ENCODE measurements at places on chromosomes 16 and 17.

DNA sequence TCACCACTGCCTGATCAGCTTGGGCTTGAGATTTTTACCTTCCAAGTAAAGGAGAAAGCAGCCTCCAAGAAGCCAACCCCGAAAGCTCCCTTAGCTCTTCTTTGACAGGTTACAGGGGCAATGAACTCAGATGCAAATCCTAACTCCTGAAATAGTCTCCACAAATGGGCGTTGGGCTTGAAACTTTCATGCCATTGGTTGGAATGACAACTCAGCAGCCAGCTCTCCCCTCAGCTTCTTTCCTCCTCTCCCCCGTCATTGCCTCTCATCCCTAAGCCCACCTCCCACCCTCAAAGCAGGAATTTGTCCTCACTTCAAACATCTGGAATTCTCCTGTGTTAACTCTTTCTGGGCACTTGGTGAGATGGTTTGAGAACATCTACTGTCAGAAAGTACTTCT is at the start of gene TAT:
TSS of gene TAT (minus strand) at position 122 of the 400 bp plus-strand sequence. CDS start 677 bp downstream, outside the sequence.
- no peaks in the 10 kb centered on the region for H3K4me1 ChIP-seq
- H3K27ac ChIP-seq = no peak within 1 kb of the TSS
- DNase-seq = no peak
- peaks cover 27% of the 10 kb centered on the region for H3K27me3 ChIP-seq

- no peaks in the 10 kb centered on the region for H3K4me1 ChIP-seq
- no peak overlapping the region for H3K4me3 ChIP-seq
These were observed 93.0 kb downstream of the GOSR1 start for GRCh38 chr17:30570191-30570590.

- H3K4me1 ChIP-seq = peaks cover 6% of the 10 kb centered on the region
- H3K27me3 ChIP-seq = peaks cover 46% of the 10 kb centered on the region
- peaks cover 12% of the 10 kb centered on the region for H3K36me3 ChIP-seq
These were observed 8.8 kb downstream of the FAM171A2 start for GRCh38 chr17:44354582-44355561.

GRCh38 chr17:81125573-81126081 is 39.7 kb upstream of the PVALEF start:
- DNase-seq = no peak
- H3K27ac ChIP-seq = no peak overlapping the region
- no peaks in the 10 kb centered on the region for H3K27me3 ChIP-seq

- no peaks in the 10 kb centered on the region for H3K36me3 ChIP-seq
- no peak overlapping the region for H3K27ac ChIP-seq
- DNase-seq = no peak
- H3K4me3 ChIP-seq = peak overlapping the region; percentile 42
These were observed 13.0 kb downstream of the TOB1 start for GRCh38 chr17:50853015-50853615.

- H3K36me3 ChIP-seq = peaks cover 79% of the 10 kb centered on the region
- H3K4me3 ChIP-seq = peak overlapping the region; percentile 94
- no peaks in the 10 kb centered on the region for H3K27me3 ChIP-seq
- peaks cover 72% of the 10 kb centered on the region for H3K4me1 ChIP-seq
- peak; percentile 68 for DNase-seq
- peak overlapping the region; percentile 95 for H3K27ac ChIP-seq
These were observed 4.8 kb downstream of the IL4R start for GRCh38 chr16:27318392-27319256.

DNA sequence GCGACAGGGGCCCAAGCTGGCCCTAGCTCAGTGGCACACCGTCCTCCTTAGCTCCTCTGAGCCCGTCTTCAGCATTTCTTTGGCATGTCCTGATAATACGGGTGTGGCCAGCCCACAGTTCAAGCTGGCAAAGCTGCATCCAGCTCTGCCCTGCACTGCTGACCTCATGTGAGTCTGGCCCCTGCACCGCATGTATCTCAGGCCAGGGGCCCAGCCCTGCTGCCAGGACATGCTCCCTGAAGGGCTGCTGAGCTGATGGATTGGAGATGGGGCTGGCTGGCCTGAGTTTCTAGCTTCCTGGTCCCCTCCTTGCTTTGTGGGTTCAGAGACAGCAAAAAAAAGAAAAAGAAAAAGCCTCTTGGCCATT is 2.4 kb downstream of the DOC2B start:
- H3K27me3 ChIP-seq = peaks cover 56% of the 10 kb centered on the region
- no peak overlapping the region for H3K4me3 ChIP-seq
- no peaks in the 10 kb centered on the region for H3K36me3 ChIP-seq
- H3K27ac ChIP-seq = no peak overlapping the region
- DNase-seq = no peak
- H3K4me1 ChIP-seq = peaks cover 5% of the 10 kb centered on the region

- no peak overlapping the region for H3K27ac ChIP-seq
- H3K4me3 ChIP-seq = no peak overlapping the region
- H3K27me3 ChIP-seq = peaks cover 81% of the 10 kb centered on the region
These were observed 3.2 kb downstream of the NTN1 start for GRCh38 chr17:9024497-9024896.

DNA sequence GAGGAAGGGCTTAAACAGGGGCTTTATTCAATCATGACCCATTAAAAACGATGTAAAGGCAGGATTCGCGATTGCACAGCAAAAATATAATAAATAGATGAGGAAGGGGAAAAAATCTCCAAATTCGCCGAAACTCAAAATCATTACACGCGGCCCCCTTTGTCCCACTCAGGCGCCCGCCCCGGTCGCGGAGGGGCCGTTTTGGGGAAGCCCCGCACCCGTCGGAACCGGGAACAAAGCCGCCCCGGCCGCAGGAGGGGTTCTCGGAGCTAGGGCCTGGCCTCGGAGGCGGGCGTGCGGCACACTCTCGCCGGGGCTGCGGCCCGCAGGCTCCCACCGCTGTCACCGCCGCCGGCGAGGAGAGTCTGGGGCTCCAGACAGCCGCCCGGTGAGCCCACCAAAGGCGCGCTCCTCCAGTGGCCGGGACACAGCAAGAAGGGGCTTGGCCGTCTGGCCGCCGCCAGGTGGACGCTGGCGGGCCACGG is 521 bp downstream of the C16orf87 start:
- H3K4me3 ChIP-seq = peak overlapping the region; percentile 91
- peaks cover 32% of the 10 kb centered on the region for H3K4me1 ChIP-seq
- H3K27ac ChIP-seq = peak overlapping the region; percentile 96

GRCh38 chr16:21101631-21102420 is 48.8 kb downstream of the DNAH3 start:
- H3K27ac ChIP-seq = no peak overlapping the region
- no peaks in the 10 kb centered on the region for H3K36me3 ChIP-seq
- peak; percentile 24 for DNase-seq
- H3K4me1 ChIP-seq = no peaks in the 10 kb centered on the region
- no peak overlapping the region for H3K4me3 ChIP-seq

DNA sequence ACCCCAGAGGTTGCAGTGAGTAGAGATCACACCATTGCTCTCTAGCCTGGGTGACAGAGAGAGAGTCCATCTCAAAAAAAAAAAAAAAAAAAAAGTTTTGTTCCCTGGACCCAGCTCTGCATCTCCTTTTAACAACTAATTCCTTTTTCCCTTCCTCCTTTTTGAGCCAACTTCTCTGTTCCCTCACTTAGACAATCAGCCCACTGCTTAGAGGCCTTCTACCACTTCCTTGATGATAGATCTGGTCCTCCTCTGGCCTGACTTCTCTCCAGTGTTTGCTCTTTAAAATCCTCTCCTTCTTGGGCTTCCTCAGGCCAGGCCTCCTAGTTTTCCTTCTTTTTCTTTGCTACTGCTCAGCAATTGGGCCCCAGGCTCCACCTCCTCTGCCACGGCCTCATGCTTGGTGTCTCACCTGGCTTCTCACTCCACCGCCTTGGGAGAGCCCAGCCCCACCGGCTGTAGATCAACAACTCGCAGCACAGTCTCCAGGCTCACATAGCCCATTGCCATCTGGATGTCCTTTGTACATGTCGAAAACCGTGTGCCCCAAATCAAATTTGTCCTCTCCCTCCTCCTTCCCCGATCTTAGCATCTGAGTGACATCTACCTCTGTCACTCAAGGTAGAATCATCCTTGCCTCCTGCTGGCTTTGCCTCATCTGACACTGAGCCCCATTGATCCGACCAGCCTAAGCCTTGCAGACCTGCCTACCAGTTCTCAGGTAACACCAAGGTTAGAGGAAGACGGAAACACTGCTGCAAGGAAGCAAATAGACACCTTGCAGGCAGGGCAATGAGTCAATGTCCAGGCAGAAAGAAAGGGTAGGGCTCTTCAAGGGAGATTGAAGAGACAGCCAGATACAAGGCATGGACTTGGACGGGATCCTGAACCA is 17.4 kb downstream of the ARHGAP27 start:
- H3K27me3 ChIP-seq = no peaks in the 10 kb centered on the region
- H3K36me3 ChIP-seq = peaks cover 3% of the 10 kb centered on the region
- H3K27ac ChIP-seq = peak overlapping the region; percentile 49
- H3K4me3 ChIP-seq = no peak overlapping the region
- H3K4me1 ChIP-seq = peaks cover 29% of the 10 kb centered on the region

GRCh38 chr17:12993631-12994030 is 24.2 kb downstream of the ELAC2 start:
- H3K27me3 ChIP-seq = no peaks in the 10 kb centered on the region
- H3K36me3 ChIP-seq = peaks cover 64% of the 10 kb centered on the region
- no peak overlapping the region for H3K4me3 ChIP-seq
- DNase-seq = no peak

GRCh38 chr16:67399218-67399733 is 6.0 kb upstream of the TPPP3 start:
- peaks cover under 1% of the 10 kb centered on the region for H3K4me1 ChIP-seq
- peak; percentile 58 for DNase-seq
- no peaks in the 10 kb centered on the region for H3K36me3 ChIP-seq
- H3K4me3 ChIP-seq = no peak overlapping the region
- H3K27me3 ChIP-seq = peaks cover 75% of the 10 kb centered on the region
- no peak overlapping the region for H3K27ac ChIP-seq

DNA sequence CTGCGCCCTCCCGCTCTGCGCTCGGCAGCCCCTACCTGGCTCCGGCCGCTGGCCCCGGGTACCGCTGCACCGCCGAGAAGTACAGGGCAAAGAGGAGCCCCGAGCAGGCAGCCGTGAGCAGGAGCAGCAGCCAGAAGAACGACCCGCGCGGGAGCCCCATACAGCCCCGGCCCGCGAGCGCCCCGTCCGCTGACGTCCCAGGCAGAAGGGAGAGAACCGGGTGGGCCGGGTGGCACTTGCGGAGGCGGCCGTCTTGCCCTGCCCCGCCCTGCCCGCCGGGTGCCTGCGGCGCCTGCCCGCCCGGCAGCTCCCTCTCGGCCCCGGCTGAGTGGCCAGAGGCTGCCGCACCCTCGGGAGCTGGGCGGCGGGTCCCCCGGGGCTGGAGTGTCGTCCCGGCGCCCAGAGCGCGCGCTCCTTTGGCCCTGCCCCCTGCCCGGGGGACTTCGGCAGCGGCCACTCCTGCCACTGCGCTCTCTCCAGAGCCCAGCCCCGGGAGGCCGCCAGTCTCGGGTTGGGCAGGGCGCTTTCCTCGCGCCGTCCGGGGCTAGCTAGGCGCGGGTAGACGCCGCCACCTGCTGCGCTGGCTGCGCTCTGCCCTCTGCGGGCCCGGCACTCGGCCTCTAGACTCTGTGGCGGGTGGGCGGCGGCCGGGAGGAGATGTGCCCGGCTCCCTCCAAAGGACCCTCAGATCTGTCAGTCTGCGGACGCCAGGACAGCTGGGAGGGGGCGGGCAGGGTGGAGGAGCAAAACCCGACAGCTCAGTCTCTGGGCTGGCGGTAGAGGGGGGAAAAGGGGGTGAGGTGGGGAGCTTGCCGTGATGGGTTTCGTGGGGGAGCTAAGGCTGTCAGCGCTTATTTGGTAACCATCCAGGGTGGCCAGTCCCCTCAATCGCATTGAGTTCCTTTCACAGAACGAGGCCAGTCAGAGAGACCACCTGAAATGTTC is at the start of gene ST6GALNAC2:
TSS of gene ST6GALNAC2 (minus strand) at position 212 of the 945 bp plus-strand sequence. CDS start at position 160, 52 bp downstream.
- peak; percentile 48 for DNase-seq
- peaks cover 18% of the 10 kb centered on the region for H3K4me1 ChIP-seq
- H3K27me3 ChIP-seq = peaks cover 99% of the 10 kb centered on the region
- no peak within 1 kb of the TSS for H3K27ac ChIP-seq
- peak within 1 kb of the TSS; percentile 60 for H3K4me3 ChIP-seq

GRCh38 chr16:50906454-50906853 is 164.6 kb downstream of the CYLD start:
- no peak overlapping the region for H3K27ac ChIP-seq
- no peaks in the 10 kb centered on the region for H3K4me1 ChIP-seq
- H3K27me3 ChIP-seq = peaks cover 10% of the 10 kb centered on the region
- H3K4me3 ChIP-seq = no peak overlapping the region
- DNase-seq = no peak

DNA sequence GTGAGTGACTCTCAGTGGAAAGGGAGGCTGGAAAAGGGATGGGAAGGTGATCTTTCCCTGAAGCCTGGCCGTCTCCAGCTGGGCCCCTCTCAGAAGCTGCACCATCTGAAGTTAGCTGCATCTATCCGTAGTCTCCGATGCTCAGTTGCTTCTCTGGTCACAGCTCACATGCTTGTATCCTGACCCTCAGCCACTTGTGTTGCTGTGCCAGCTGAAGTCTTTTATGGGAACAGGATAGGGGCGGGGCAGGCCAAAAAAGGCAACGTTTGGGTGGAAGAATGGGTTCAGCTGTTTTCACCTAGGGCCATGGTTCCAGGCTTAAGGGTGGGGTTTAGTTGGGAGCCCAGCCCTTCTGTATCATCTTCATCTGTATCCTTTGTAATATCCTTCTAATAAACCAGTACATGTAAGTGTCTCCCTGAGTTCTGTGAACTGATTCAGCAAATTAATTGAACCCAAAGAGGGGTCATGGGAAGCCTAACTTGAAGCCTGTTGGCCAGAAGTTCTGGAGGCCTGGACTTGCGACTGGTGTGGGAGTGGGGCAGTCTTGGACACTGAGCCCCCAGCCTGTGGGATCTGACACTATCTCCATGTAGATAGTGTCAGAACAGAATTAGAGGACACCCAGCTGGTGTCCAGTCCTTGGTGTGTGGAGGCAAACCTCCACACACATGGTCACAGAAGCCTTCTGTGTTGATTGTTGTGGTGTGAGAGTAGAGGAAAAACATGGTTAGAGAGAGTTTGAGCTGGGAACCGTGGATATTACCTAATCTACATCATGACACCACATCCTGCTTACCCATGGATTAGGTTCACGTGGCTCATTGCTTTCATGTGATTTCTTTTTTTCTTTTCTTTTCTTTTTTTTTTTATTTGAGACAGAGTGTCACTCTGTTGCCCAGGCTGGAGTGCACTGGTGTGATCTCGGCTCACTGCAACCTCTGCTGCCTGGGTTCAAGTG is 49.3 kb upstream of the FBXO47 start:
- H3K36me3 ChIP-seq = no peaks in the 10 kb centered on the region
- DNase-seq = peak; percentile 34
- H3K27ac ChIP-seq = peak overlapping the region; percentile 87
- peaks cover 35% of the 10 kb centered on the region for H3K4me1 ChIP-seq

- DNase-seq = no peak
- H3K27me3 ChIP-seq = peaks cover 8% of the 10 kb centered on the region
- H3K27ac ChIP-seq = no peak overlapping the region
These were observed 174.0 kb upstream of the GSE1 start for GRCh38 chr16:85438981-85439685.

DNA sequence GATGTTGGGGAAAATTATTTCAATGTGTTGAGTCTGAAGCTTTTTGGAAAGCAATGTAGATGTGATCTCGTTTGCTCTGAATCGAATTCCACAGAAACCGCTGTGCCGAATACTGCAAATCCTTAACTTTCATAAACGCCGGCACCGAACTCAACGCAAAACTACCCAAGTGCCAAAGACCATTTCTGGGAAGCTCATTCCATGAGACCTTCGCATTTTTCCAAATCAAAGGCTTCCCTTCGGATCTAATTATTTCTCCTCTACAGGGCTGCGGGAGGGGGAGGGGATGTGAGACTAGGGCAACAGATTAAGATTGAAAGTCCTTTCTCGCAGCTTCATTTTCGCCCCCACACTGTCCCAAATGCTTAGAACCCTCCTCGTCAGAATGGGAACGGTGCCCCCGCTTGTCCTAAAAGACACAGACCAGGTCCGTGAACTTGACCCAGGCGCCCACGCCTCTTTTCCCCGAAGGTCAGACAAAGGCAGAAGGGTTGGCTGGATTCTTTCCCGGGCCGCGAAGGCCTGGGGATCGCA is 4.0 kb downstream of the PRAC1 start:
- no peak for DNase-seq
- H3K4me3 ChIP-seq = peak overlapping the region; percentile 23
- H3K36me3 ChIP-seq = peaks cover 7% of the 10 kb centered on the region
- peak overlapping the region; percentile 52 for H3K27ac ChIP-seq
- H3K27me3 ChIP-seq = peaks cover 94% of the 10 kb centered on the region

Measured in activated naive CD4-positive, alpha-beta T cell treated with anti-CD3 and anti-CD28 coated beads, Interleukin-2, amount 10 ng/mL, durations not matched to agents 7 days and 5 days (primary cell).